ENCODE measurements at places on chromosomes 2 and 18.
A peak's percentile ranks its signal among the peaks of the same experiment; 100 is the strongest.

DNA sequence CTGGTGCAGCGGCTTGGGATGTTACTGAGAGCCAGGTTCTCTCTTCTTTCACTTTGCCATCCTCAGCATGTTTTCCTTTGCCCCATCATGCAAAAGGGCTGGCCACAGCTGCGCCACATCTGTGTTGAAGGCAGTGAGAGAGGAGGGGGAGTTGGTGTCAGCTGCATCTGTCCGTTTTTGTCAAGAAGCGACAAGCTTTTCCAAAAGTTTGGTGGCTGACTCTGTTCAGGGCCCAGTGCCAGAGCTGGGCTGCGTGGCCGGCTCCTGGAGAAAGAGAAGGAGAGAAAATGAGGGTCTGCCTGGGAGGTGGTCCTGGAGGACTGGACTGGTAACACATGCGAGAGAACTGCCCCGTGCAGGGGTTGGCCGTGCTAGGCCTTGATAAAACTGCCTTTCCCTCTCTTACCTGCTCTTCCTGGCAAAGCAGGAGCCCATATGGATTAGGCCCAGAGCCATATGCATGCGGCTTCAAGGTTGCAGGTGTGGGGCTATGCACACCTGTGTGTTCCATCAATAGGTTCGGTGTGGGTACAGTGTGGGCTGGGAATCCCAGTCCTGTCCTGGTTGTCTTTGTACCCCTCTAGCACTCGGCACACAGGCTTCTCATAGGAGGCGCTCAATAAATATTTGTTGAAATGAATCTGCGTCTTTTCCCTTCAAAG, 9.0 kb downstream of the RNF144A start:
- DNase-seq, result no peak

- DNase-seq, result no peak
Observed at GRCh38 chr2:161122772-161123530, 37.3 kb upstream of the TANK start.

DNA sequence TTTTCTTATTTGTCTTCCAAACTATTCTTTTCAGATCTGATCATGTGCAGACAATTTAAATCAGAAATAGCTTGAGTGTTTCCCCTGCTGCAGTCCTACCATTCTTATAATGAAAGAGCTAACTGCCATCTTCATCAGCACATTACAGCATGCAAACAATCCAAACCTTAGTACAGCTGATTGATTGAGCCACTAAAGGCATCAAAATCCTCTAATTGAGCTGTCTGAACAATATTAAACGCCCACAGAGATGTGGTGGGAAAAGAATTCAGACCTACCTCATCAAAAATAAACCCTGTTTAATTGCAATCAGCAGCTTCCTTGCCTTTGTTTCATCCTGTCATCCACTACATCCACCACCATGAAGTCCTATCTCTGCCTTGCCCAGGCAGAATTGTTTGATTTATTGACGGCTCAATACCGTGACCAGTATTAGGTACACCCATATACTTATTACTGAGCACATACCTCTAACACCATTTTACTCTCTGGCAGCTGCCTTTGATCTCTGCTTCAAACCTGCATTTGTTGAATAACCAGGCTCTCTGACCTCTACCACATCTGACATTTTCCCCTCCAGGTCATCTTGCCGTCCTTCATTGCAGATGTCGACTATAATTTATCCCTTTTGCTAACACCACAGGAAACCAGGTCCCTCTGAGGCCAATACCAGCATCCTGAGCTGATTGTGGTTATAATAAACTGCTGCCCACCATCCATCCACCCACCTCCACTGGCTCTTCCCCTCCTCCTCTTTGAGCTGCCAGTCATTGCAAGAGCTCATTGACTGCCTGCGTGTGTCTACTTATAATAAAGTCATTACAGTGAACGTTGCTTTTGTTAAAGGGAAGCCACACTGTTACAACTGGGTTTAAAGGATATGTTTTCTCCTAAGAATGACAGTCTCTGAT, 78.5 kb downstream of the RBM43 start:
- no peak for DNase-seq

DNA sequence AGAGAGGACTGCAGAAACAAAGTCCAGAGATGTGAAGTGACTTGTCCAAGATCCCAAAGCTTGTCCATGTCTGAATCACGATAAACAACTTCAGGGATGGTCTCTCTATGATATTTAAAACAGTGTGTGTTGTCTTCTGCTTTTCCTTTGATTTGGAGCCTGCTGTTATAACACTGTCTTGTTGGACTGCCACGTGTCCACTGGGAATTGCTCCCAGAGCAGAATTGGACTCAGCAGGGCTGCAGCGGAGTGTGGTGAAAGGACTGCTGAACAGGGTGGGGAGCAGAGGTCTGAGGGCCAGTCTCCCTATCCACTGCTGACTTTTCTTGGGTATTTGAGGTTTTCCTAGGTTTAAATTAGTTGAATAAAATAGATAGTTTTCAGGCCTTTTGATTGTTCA, 68.3 kb downstream of the IL1R2 start:
- no peak for DNase-seq

GRCh38 chr2:85756822-85757435, 3.1 kb downstream of the ATOH8 start:
- no peak for DNase-seq

- peak; percentile 6 for DNase-seq
Observed at GRCh38 chr18:47953471-47953931, 23.0 kb upstream of the SMAD2 start.
